Transverse colon (tissue), 4 donors: ENCODE measurements at places on chromosomes 2 and 18. TPM values are rescaled to one million over a fixed set of nuclear protein-coding genes. Genes with fewer than 3 reads are reported as not detected.

PAIP2B gene
- total RNA-seq: 5.1 TPM

RAD51AP2 gene
- 0.40 TPM for total RNA-seq

DNAH7 gene
- 1.8 TPM for total RNA-seq

DTNB gene
- 4.4 TPM for total RNA-seq

IL1RL1 gene
- total RNA-seq: 57.2 TPM

FTCDNL1 gene
- total RNA-seq: not detected

MROH2A gene
- total RNA-seq: not detected

GRCh38 chr2:27291865-27292264 is 9.6 kb downstream of the TRIM54 start:
- DNase-seq: no peak

GRCh38 chr2:67268797-67269196 is 128.3 kb upstream of the ETAA1 start:
- DNase-seq: no peak

DNA sequence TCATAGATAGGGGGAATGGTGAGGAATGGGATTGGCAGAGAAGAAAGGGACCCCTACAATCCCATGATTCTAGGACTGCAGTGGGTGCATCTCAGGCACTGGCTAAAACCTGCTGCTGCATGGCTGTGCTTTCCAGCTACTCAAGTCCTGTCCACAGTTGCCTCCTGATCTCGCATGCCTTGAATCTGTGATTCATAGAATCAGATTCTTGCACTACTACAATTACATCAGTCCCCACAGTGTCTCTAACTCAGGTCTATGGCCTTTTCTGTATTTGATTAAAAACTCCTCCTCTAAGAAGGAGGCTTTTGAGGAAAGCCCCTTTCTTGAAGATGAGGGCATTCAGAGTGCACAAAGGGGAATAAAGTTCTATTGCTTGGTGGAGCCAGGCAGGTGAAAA is 117.4 kb downstream of the LRATD1 start:
- DNase-seq: no peak

DNA sequence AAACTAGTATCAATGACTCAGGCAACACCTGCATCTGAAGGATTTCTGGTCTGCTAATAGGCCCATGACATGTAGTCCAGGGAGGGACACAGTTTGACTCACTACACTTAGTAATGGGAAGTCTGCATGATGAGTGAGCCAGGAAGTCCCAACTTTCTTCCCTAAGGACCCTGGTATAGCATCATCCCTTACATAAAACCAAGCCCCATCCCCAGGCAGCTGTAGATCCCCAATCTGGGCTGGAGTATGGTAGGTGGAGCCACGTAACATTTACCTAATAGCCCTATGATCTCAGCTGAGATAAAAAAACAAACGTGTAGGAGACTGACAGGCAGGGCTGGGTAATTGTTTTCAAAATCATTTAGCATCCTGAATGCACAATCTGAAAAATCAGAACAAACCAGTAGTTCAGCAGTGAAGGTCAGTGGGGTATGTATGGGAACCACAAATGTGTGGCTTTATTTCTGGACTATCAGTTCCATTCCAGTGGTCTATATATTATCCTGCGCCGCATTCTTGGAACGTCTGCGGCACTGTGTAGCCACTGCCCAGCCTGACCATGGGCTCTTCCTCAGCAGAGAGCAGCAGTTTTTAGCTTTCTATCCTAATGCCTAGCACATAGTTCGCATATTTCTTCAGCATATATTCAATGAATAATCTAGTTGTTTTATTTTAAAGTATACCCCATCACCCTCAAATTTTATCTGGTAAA is 33.5 kb downstream of the EPB41L3 start:
- no peak for DNase-seq

DNA sequence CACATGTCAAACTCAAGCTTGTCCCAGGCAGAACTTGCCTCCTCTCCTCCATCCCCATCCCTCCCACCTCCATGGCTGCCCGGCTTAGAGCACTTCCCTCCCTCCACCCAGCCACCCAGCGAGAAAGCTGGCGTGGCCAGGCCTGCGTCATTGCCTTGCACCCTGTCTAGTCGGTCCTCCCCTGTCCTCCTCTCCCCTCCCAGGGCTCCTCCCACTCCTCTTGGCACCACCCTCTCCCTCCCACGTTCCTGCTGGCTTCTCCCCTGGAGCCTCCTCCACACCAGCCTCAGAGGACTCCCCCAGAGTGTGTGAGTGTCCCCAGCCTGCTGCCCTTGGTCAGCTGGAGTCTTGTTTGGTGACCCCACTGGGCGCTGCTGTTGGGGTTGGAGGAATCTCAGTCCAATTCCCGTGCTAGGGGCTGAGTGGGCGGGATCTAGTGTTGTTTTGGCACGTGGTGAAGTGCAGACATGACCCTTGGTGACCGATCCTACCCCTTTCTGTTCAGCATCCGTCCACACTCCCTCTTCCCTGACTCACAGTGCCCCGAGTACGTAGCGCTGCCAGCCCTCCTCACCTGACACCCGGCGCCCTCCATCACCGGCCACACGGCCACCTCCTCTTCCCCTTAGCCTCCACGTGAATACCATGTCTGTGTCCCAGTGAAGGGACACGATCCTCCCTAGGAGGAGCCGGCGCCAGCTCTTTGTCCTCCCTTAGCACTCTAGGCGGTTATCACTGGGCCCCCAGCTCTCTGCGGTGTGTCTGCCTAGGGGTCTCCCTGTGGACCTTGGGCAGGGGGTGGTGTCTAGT is 41.4 kb downstream of the ATP6V1C2 start:
- DNase-seq: no peak

DNA sequence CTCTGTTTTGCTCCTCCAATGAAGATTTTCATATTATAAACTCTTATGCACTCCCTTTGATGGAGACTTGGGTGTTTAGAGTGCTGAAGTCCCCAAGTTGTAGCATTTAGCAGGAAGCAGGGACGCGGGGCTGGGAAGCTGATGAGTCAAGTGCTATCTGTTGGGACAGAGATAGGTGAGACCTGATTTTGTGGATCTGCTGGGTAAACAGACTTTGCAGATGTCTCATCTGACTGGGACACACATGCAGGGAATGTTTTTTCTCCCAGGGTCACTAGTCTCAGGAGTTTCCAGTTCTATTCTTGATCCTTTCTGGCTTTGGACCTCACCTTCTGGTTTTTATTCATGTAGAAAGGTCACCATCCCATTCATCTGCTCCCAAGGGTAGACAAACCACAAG is 79.7 kb upstream of the ACAA2 start:
- no peak for DNase-seq

- no peak for DNase-seq
Measured at GRCh38 chr18:72840109-72840508, 27.7 kb downstream of the NETO1 start.

GRCh38 chr2:191631754-191632153 is 46.2 kb upstream of the NABP1 start:
- peak; percentile 41 for DNase-seq

DNA sequence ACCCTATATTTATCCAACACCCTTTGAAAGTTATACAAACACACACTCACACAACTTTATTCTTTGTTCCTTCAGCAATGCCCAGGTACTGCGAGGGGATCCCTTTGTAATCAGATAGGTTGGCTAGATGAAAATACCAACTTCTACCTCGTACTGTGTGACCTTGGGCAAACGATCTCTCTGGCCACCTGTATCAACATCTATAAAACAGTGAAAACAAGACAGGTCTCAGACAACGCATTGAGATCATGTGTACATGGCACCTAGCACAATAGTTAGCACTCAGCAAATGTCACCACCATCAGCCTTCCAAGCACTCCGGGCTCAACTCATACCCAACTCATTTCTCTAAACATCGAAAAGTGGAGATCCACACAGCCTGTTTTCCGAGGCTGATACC is 118.4 kb upstream of the PPP1CB start:
- DNase-seq: peak; percentile 1

GRCh38 chr2:20221555-20221973 is 3.4 kb downstream of the SDC1 start:
- DNase-seq: no peak

DNA sequence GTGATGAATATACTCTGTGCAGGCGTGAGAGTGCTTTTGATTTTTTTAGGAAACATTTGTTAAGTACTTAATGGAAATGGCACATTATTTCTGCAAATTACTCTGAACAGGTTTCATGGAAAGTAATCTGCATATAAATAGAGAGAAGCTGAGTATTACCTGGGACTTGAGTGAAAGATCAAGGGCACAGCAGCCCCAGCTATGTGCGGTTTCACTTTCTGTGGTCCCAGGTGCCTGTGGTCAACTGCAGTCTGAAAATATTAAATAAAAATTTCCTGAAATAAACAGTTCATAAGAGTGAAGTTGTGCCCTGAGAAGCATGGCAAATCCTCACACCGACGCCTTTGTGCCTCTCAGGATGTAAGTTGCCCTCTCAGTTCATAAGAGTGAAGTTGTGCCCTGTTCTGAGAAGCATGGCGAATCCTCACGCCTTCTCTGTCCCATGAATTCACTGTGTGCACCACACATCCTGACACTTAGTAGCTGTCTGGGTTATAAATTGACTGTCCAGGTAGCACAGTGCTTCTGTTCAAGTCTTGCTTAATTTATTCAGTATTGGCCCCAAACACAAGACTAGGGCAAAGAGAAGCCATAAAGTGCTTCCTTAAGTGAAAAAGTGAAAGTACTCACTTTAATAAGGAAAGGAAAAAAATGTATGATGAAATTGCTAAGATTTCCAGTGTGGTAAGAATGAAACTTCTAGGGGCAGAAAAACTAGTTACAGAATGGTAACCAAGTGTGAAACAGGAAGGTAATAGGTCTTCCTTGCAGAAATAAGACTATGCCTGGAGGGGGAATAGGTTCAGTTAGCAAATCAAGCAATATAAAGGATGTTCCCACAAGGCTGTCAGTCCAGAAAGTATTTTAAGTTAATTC is 4.3 kb upstream of the SNTG2 start:
- DNase-seq: no peak

GRCh38 chr2:50787636-50788035 is 244.3 kb downstream of the NRXN1 start:
- DNase-seq: no peak

- DNase-seq: no peak
Measured at GRCh38 chr2:163802284-163802683, 66.5 kb upstream of the FIGN start.

DNA sequence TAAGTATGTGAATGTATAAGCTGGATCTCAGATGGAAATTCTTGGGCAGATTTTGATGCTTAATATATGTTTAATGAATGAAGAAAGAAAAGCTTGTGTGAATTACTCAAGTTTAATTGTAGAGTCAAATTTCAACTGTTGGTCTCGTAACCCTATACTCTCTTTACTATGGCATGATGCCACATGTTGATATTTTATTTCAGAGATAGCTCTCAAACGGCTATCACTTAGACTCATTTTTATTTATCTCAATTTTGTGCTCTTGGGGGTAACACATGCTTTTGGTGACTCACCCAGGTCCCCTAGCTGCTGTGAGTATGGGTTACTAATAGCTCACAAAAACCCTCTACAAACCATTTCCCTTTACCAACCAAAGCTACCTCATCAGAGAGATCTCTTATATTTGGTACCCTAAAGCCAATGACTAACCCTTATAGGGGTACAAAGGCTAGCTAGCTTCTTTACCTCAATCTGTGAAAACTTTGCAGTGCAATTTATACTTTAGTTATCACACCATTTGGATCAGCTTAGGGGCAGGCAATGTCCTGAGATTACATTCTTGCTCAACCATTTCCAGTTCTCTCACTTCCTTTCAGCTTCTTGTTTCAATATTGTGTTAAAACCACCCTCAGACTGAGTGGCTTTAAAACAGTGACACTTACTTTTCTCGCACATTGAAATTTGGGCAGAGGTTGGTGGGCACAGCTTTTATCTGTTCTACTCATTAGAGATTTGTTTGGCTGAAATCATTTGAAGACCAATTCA is 240.3 kb downstream of the CDH7 start:
- no peak for DNase-seq

DNA sequence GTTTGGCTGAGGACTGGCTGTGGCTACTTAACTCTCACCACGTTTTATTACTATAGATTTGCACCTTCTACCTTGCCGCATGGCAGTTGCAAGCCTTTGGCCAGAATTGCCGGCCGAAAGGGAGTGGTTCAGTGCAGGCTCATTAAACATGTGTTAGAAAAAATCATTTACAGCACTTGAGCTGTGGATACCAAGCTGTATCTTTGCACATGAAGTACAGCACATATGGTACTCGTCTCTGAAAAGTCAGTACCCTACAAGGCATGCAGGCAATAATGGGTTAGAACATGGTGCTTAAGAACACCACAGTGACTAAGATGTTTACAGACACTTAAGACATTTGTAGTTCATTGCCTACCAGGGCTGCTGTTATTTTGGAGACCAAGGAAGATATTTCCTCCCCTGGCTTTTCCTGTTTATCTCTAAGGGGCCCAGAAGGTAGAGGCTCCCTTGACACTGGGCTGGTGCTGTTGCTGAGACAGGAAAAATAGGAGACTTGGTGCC is 103.1 kb downstream of the ZNF532 start:
- peak; percentile 36 for DNase-seq

DNA sequence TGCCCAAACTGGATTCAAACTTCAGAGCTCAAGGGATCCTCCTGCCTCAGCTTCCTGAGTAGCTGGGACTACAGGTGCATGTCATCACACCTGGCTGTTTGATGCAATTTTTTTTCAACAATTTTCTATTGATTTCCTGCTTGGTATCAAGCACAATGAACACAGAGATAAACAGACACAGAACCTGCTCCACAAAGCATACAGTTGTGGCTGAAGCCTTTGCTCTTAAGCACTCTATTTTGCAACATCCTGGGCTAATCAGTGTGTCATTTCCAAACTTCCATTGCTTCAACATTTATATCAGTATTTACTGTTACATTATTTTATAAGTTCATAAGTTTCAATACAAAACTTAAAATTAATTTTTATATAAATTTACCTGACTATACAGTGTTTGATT is 79.4 kb downstream of the NEB start:
- DNase-seq: no peak

GRCh38 chr18:56009411-56009810 is 421.4 kb upstream of the TCF4 start:
- DNase-seq: no peak

DNA sequence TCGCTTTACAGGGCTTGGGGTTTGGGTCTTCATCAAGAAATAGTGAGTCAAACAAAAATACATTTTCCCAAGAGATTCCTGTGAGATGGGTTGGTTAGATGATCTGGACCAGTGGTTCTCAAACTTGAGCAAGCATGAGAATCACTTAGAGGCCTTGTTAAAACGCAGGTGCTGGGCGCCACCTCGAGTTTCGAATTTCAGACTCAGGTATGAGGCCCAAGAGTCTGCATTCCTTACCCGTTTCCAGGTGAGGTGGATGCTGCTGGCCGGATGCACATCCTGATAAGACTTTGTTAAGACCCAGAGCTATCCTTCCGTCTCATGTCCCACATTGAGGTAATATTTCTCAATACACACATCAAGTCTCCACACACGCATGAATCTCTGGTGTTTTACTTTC is 707.8 kb upstream of the SALL3 start:
- DNase-seq: no peak
